ENCODE measurements at places on chromosomes 2 and 18.

DNA sequence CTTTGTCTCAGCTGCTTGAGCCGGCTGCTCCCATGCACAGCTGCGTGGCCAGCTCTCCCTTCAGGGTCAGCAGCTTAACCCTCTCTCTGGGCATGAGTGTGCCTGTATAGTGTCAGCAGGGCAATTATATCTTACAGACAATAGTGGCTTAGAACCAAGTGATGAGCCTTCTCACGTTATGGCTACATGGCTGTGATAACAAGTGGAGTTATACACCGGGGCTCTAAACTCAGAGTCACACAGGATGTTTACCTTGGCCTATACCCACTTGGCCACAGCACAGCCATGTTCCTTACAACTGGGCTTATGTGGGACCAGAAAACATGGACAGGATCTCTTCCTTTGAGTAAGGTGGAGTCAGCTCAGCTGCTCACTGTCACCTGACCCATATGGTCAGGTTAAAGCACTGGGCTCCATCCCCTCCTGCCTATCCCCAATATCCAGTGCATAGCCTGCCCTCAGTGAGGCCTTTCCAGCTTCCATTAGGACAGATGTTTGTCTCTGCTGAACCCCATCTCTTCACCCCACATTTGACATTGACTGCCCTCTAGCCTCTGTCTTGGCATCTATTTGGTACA is 294.2 kb upstream of the NCKAP5 start:
- no peak for DNase-seq

DNA sequence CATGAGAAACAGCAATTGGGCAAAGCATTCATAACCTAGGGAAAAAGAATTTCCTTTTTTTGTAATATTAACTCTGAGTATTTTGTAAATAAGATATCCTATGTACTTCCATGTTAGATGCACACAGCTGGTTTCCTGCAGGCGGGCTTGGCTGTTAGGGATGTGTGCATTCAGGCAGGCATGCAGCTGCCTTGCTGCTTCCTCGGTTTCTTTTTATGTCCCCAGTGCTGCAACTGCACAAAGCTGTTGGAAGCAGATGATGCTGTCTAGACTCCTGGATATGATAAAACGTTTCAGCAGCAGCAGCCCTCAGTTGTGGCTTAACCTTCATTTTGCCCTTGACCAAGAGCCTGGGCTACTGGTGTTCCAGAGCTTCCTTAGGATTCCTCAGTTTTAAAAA is 89.4 kb upstream of the EML6 start:
- no peak for DNase-seq

DNA sequence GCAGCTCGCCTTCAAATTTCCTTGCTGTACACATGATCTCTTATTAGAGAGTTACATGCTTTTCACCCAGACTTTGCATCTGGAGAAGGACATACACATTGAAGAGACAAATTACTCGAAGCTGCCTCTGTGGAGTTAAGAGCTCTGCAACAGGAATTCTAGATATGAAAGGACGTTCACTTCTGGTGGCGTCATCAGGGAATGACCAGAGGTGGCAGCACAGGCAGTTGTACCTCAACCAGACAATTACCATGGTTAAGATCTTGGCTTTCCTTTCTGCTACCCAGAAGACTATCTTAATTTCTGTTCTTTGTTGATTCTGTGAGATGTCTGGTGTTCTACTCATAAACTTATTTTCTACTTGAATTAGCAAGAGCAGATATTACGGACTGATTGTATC is 39.1 kb upstream of the MC4R start:
- no peak for DNase-seq

GRCh38 chr18:77346208-77346810 is 96.7 kb downstream of the GALR1 start:
- no peak for DNase-seq

- no peak for DNase-seq
These were observed 99.5 kb downstream of the MRO start for GRCh38 chr18:50720325-50720674.

DNA sequence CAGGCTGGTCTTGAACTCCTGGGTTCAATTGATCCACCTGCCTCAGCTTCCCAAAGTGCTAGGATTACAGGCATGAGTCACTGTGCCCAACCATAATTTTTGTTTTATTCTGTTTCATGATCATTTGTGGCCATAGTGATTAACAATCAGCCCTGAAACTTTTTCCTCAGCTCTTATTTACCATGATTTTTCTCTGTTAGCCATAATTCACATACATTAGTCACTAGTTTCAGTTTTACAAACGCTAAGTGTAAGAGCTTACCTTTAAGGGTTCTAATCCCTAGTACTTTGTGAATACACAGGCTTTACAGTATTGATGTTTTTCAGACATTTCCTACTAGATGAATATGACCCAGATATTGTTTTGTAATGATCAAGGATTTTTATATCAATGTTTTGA is 216.1 kb downstream of the DPP4 start:
- DNase-seq: no peak

DNA sequence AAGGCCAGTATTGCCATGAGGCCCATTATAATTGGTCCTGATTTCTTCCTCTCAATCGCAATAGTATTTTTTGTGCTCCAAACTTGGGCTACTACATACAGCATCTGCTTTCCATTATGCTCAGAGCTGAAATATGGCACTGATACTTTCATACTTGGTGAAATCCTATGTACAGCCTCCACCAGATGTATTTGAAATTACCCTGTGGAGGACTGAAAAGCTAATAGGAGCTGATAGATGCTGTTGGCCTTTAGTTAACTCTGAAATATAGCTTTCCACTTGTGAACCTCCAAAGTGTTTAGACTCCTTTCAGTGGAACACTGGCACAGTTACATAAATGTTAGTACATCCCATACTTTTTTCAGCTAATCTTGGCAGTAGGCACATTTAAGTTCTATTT is 205.7 kb downstream of the NEDD4L start:
- no peak for DNase-seq

- DNase-seq: no peak
These were observed 98.9 kb upstream of the CYP1B1 start for GRCh38 chr2:38174646-38175423.

DNA sequence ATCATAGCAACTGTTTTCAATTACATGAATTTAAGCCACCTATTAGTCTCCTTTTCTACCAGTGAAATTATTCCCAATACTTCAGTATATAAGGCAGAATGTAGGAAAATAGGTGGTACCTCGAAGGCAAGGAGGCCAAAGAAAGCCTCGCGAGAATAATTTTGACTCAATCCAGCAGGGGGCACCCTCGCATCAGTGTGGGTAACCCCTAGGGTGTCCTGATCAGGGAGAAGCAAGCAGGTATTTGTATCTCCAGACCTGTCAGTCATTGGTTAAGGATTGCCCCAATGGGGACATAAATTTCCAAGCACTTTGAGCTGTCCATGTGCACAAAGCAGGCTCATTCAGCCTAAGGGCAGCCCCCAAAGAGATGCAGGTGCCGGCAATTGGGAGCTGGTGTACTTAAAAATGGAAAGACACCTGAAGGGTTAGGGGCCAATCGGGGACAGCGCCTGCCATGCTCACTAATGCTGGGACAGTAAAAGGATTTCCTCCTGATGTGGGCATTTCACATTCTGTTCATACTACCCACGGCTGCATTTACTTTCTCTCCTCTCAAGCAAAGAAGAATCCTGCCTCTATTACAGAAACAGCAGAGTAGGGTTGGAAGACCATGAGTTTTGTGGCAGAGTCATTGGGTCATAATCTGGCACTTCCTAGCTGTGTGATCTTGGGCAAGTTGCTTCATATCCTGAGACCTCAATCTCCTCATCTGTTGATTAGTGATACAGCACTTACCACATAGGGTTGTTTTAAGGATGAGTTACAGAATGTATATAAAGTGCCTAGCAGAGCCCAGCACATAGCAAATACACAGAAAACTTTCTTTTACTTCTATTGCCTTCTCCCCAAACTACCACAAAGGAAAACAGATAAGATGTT is 136.1 kb downstream of the ICOS start:
- peak; percentile 22 for DNase-seq

DNA sequence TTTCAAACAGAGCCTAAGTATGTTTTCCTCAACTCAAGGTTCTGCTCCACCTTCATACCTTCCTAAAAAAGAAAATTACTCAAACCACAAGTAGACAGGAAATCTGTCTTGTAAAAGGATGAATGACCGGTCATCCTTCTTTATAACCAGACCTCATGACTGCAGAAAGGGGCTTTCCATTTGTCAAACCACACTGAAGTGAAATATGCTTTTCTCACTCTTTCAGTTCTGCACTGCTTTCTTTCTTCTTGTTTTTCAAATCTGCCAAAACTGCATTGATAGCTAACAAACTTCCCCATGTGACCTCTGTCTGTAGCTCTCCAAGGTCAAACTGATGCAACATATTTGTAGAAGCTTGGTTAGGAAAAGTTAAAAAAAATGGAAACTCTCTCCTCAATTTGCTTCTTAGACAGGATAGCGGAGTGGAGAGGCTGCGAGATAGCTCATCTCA is 308.9 kb upstream of the CCDC68 start:
- DNase-seq: no peak

- DNase-seq: no peak
These were observed 34.0 kb upstream of the CTIF start for GRCh38 chr18:48504819-48505218.

DNA sequence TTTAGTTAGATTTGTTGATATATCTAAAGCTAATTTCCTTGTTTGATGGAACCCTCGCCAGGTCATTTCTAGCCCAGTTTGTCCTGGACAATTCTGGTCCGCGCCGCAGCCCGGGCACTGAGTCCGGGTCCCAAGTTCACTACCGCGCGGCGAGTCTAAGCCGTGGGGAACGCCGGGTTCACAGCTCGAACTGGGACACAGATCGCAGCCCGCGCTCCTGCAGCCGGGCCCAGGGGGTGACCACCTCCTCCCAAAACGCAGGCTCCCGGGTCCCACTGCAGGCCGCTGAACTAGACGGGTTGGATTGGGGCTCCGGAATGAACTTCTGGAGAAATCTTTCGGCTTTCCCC is 681 bp downstream of the ACADL start:
- no peak for DNase-seq

DNA sequence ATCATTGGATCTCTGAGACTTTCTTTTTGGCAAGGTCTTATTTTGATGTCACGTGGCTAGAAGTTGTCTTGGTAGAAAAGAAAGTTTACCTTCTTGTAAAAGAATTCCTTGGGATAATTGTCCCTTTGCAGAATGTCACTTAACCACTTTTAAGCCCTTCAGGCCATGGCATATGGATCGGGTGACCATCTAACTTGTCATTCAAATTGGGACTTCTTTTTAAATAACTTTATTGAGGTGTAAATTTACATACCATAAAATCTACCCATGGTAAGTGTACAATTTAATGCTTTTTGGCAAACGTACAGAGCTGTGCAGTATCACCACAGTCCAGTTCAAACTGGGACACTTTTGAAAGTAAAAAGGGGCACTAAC is 24.6 kb downstream of the ARMC9 start:
- DNase-seq: no peak

DNA sequence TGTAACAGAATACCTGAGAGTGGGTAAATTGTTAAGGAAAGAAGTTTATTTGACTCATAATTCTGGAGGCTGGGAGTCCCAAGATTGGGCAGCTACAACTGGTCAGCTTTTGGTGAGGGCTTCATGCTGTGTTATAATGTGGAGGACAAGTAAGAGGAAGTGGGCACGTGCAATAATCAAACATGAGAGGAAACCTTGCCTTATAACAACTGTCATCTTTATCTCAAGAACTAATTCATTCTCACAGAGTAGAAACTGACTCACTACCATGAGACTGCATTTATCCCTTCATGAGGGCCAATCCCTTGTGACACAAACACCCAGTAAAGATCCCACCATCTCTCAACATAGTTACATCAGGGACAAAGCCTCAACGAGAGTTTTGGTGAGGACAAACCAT is 318.1 kb upstream of the NT5C1B start:
- no peak for DNase-seq

DNA sequence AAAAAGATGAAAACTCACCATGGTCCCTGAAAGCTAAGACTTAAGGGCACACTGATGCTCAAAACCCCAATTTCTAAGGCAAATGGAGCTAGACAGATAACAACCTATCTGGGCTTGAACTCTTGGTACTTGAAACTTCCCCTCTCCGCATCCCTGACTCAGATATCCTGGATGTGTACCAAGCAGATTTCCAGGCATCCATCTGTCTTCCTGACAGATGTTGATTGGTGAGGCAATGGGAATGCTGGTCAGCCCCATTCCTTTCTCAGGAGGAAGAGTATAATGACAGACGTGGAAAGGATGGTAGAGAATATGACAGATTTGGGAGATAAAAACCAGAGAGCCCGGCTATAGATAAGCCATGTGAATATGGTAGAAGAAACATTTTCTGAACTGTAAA is 69.2 kb downstream of the ADD2 start:
- no peak for DNase-seq

GRCh38 chr18:43211059-43211458 is 66.2 kb downstream of the SYT4 start:
- no peak for DNase-seq

- no peak for DNase-seq
These were observed 48.5 kb downstream of the ANKRD12 start for GRCh38 chr18:9184998-9185613.

DNA sequence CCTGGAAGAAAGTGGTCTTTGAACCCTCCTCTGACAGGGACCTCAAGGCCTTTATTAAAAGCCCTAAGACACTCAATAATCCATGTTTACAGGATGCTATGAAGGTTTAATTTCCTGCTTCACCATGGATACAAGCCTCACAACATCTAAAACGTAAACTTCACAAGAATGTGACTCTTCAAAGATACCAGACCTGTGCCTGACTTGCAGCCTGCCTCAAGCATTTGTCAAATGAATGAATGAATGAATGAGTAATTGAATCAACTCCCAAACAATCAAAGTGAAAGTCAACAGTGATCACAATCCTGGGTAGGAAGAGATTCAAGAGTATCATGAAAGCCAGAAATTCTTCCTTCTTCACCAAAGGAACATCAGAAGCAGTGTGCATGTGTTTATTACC is 30.4 kb downstream of the KLF7 start:
- DNase-seq: no peak

GRCh38 chr2:71665168-71666093 is 212.1 kb downstream of the DYSF start:
- no peak for DNase-seq

- no peak for DNase-seq
These were observed 175.6 kb downstream of the ARL6IP6 start for GRCh38 chr2:152894051-152894450.

DNA sequence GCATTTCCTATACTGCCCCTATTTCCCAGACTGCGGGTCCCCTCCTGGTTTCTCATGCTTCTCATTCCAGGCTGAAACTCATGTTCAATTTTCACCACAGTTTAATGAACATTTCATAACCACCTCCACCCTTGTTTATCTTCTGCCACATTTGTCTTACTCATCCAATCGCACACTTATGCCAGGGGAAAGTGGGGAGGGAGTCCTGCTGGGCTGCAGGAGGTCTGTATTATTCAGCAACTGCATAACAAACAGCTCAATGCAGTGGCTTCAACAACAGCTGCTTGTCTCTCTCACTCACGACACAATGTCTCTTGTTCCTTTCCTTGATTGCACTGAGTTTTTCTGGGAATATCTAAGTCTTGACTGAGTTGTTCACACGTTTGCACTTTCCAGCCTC is 106.0 kb downstream of the ZNF519 start:
- DNase-seq: no peak

GRCh38 chr18:79005653-79006052 is 26.0 kb downstream of the SALL3 start:
- DNase-seq: no peak

Measured in NCI-H446 (cell line).